Caki2 (cell line): ENCODE measurements at places on chromosomes 6 and 20. TPM values are rescaled to one million over a fixed set of nuclear protein-coding genes. Genes with fewer than 3 reads are reported as not detected.

GRCh38 chr20:3730803-3731672 lies 1.4 kb upstream of the HSPA12B start:
- DNase-seq, result no peak

Gene SRMS
- total RNA-seq, result not detected in 2 replicates

GRCh38 chr20:63441136-63442099 lies 31.0 kb downstream of the KCNQ2 start:
- DNase-seq, result no peak

DNA sequence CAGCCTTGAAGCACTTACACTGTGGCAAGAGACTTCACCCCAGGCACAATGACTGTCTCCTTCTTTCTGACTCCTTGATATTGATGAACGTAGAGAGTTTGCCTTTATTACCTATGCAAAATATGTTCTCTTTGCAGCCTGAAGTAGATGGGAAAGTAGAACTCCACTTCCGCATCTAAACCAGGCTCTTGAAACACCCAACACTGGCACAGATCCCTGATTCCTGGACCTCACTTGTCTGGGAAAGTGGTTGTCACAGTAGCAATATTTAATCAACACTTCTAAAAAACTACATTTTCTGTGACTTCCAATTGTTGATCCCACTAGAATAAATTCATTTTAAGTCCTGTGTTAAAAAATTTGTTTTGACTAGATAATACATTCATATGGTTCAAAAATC lies 143.1 kb downstream of the CDK19 start:
- DNase-seq, result no peak

DNA sequence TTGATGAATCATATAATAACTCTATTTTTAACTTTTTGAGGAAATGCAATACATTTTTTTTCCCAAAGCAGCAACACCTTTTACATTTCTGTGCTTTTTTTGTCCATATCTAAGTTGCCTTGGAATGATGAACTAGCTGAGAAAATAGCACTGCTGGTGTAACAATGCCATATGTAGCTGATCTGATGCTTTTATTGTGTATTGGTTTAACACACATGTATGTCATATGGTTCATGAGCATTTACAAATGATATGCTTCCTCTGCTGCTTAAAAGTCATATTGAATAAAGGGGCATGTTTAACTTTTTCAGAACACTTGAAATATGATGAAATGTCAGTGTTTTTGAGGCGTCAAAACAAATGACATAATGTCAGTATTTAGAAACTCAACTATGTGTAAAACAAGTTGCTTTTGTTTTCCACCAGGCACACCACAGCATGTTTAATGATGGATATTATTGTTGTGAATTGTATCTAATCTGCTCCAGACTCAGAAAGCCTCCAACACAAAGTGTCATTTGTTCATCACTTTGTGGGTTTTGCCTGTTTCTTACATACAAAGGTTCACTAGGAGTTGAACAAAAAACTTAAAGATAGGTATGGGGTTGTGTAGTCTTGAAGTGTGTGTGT lies 775.8 kb upstream of the FLRT3 start:
- DNase-seq, result no peak

Gene GLP1R
- not detected in 2 replicates for total RNA-seq

- no peak for DNase-seq
Observed at GRCh38 chr6:41467061-41467460, 79.1 kb upstream of the FOXP4 start.

GRCh38 chr20:38900606-38901005 lies 25.6 kb upstream of the FAM83D start:
- no peak for DNase-seq

DNA sequence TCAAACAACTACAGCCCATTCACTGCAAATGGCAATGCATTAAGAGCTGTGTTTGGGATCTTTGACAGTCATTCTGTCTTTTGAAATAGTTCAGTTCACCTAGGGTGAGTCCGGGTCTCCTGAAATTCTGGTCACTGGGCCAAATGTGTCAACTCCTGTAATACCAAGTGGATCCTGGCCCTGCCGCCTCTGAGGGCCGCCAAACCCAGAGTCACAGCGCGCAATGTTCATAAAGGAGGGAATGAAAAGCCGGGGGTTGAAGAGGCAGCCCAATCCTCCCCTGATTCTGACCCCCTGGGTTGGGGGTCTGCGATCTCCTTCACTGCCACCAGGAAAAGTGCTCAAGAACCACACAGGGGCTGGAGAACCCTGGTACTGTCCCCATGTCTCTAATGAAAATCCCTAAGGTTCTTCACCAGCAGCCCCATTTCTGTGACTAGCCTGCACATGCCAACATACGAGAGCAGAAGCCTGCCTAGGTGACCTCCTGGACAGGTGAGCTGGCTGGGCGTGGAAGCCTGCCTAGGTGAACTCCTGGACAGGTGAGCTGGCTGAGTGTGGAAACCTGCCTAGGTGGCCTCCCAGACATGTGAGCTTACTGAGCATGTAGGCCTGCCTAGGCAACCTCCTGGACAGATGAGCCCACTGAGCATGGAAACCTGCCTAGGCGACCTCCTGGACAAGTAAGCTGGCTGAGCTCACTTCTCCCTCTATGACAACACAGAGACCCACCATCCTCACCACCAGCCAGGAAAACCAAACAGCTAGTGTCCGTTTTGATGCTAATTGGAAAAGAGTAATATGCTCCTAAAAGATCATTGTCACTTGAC lies 16.1 kb upstream of the APMAP start:
- no peak for DNase-seq
